ENCODE measurements at places on chromosomes 5 and 9.

- DNase-seq: no peak
Measured at GRCh38 chr9:34119713-34120112, 6.8 kb downstream of the DCAF12 start.

- no peak for DNase-seq
Measured at GRCh38 chr9:115106642-115107041, 11.3 kb downstream of the TNC start.

DNA sequence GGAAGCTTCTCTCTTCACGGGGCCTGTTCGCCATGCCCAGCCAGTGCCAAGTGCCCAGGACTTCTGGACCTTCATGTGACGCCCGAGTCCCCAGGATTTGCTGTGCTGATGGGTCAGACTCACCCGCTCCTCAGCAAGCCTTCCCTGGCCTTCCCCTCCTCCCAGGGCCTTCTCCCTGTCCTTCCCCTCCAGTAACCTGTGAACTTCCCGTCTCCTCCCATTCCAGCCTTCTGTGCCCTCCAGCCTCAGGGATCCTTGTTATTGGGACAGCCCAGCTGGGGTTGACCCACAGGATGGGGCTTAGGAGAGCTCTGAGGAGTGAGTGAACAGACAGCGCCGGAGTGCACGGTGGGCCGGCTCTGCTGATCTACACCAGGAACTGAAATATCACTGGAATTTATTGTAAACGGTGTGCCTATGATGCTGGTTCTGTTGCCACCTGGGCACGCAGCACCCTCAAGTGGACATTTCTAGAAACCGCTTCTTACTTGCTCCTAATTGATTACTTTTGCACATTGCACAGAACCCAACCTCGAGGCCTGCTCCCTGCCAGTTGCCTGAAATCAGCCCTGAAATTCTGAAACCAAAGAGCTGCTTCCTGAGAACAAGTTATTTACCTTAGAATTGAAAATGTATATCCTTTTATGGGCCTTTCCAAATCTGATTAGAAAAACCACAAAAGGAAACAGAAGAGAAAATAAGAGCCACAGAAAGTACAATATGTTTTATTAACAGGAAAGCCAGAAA, 1.5 kb downstream of the SPAAR start:
- DNase-seq: no peak

DNA sequence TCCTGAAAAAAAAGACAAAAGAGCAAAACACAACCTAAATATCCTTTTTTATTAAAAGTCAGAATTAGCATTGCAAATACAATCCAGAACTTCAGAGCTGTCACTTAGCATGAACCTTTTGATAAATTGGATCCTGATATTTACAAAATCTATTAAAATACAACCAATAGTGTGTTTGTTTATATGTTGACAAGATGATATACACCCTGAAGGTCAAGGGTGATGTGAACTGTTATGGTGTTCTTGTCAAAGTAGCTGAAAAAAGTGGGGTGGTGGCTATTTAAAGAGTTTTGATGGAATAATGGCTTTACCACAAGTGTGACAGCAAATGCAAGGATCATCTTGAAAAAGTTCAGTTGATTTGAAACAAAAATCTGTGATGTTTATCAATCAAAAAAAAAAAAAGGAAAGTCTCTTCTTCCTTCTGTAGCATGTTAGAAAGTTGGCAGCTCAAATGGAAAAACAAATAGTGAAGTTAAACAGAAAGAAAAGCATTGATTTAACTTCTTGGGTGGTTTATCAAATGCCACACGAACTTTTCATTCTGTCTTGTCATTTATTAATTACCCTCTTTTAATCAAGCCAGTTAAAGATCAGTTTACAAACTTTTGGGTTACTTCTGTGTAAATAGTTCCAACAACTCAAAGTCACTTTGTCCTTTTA, 44.5 kb downstream of the PRDM6 start:
- no peak for DNase-seq

GRCh38 chr5:53127107-53127506, 17.6 kb upstream of the MOCS2 start:
- DNase-seq: no peak

GRCh38 chr9:130699047-130699446, 5.5 kb downstream of the EXOSC2 start:
- no peak for DNase-seq
